ENCODE measurements at places on chromosomes 3 and 15.

- DNase-seq, result no peak
These were observed 138.8 kb upstream of the PLXND1 start for GRCh38 chr3:129745253-129745652.

GRCh38 chr3:23646184-23646920 lies 159.4 kb upstream of the UBE2E1 start:
- DNase-seq, result no peak

DNA sequence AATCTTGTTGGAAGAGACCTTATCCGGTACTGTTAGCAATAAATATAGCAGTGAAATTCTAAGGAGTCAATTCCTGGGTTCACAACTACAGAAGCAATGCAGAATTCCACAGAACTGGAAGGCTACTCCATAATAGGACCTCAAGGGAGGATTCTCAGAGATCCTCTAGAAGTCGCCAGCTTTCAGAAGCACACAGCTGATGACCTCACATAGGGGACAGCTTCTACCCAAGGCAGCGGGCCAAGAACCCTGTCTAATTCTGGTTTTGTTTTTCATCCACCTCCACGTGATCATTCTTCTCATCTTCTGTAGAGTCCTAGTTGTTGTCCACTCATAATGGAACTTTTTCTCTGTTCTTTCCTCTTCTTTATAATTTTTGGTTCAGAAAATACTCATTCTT lies 99.4 kb downstream of the ERC2 start:
- no peak for DNase-seq

DNA sequence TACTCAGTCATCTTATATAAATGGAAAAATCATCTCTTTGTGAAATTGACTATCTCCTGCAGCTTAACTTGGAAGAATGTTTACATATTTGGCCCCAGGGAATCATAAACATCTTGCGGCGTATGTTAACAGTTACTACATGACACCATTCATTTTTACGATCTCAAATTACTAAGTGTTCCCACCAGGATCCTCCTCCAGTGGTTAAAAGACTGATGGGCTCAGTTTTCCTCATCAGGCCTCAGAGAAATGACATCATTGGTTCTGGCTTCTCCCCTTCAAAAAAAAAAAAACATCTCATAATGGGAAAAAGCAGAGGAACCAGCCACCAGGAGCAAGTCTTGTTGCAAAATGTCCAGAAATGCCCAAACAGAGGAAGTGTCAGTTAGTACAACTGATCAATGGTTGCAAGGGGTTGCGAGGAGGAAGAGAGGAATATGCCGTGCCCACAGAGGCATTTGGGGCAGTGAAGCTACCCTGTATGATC lies 70.5 kb upstream of the LIPC start:
- DNase-seq, result no peak

- no peak for DNase-seq
These were observed 131.9 kb downstream of the B3GALNT1 start for GRCh38 chr3:160973067-160973809.

- no peak for DNase-seq
These were observed 532.8 kb upstream of the TGFBR2 start for GRCh38 chr3:30073622-30074021.

DNA sequence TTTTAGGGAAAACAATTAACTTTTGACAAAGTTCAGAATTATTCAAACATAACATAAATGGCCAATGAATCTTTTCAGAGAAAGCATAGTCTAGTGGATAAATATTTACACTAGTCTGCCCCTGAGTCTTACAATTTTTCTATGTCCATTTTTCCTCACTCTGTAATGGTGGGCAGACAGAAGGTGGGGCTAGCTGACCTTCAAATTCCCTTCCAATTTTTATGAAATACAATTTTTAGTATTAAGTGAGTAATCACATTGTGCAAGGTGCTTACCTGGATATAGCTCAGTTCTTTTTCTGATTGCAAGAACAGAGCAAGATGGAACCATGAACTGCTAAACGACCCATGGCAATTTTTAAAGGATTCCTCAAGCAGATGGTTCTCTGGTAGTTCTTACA lies 441.7 kb upstream of the NR2F2 start:
- no peak for DNase-seq

DNA sequence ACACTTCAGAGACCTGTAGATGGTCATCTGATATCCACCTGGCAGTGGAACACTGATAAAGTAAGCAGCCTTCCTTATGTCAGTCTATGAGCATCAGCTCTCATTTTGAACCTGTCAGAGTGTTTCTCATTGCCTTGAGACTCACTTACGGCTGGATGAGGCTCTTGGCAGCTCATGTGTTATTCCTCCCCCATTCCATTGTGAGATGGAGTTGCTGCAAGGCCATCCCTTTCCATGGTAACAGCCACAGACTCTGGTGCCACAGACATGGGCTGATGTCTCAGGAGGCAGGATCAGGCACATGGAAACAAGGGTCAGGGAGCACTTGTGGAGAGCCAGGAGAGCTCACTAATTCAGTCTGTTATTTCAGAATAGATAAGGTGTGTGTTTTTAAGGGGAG lies 11.9 kb downstream of the KCNAB1 start:
- DNase-seq, result no peak
